Cardiac muscle cell (in vitro differentiated cells and primary cell): ENCODE measurements at places on chromosomes 13 and 19.

DNA sequence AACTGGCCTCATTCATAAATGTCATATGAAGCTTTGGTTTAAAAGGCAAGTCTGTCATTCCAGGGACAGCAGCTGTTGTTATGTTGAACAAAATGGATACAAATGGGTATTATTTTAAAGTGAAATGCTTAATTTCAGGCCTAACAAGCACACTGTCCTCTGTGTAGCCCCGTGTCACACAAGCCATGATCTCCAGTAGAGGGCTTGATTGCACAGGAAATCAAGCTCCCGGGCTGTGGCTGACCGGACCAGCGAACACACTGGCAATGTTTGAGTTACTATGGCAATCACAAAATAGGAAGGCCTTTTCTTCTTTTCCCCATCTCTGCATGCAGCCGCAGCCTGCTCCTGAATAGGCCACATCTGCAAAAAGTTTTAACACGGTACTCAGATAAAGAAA, 64.0 kb upstream of the GSX1 start:
- no peak overlapping the region for H3K4me3 ChIP-seq
- H3K36me3 ChIP-seq, result no peaks in the 10 kb centered on the region
- H3K27me3 ChIP-seq, result peaks cover 5% of the 10 kb centered on the region
- no peak overlapping the region for H3K27ac ChIP-seq
- no peak for DNase-seq

DNA sequence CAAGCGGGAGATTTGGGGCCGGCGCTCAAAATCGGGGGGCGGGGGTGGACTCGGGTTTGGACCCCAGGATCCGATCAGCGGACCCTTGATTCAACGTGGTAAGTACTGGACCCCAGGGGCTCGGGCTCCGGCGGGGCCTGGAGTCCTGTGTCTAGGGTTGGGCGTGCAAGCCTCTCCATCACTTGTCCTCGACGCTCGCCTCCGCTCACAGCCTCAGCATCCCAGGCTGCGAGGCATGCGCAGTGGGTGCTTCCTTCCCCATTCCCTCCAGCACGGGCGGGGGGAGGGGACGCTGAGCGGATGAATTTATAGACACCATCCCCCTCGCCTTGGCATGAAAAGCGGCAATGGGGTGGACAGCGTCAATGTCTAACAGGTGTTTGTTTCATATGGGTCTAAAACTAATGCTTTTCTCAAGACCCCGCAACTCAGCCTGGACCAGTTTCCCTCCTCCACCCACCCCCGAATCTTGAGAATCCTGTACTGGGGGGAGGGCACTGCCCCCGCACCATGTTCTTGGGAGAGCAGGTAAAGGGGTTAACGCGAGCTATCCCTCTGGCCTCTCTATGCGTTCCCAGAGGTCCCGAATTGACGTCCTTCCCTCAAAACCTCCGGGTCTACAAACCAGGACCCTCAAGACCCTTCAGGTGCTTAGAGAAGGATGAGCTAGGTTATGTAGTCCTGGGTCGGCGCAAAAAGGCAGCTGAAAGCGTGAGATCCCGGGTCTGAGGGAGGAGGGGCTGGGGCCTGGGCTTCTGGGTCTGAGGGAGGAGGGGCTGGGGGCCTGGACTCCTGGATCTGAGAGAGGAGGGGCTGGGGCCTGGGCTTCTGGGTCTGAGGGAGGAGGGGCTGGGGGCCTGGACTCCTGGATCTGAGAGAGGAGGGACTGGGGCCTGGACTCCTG, 579 bp downstream of the CPT1C start:
- H3K4me1 ChIP-seq, result peaks cover 4% of the 10 kb centered on the region
- DNase-seq, result peak; percentile 85
- H3K27me3 ChIP-seq, result no peaks in the 10 kb centered on the region
- peak overlapping the region; percentile 41 for H3K27ac ChIP-seq
- H3K36me3 ChIP-seq, result no peaks in the 10 kb centered on the region

DNA sequence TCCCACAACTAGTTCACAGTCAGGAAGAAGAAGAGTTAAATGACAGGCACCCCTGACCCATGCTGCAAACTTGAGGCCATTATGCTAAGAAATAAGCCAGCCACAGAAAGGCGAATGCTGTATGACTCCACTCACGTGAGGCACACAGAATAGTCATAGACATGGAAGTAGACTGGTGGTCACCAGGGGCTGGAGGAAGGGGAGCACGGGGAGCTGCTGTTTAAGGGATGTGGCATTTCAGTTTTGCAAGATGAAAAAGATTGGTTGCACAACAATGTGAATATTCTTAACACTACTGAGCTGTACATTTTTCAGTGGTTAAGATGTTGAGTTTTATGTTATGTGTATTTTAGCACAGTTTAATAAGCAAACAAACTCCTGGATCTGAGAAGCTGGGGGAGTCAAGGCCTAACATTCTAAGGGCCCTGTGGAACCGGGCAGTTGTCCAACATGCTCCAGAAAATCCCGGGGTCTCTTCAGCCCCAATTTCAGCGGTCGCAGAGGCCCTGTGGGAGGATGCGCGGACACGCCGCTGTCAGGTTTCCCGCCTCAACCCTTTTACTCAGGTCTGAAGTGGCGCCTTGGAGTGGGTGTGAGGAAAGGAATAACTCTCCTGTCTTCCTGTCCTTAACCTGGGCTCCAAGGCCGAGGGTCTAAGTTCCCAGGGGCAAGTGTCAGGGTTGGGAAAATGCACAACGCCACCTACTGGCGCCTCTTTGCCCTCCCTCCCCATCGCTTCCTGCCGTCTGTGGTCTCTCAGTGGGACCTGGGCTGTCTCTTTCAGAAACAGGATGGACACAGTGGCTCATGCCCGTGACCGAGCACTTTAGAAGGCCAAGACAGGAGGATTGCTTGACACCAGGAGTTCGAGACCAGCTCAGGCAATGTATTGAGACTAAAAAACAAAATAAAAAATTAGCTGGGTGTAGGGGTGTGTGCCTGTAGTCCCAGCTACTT, 4.4 kb upstream of the TMEM272 start:
- H3K4me3 ChIP-seq, result no peak overlapping the region
- DNase-seq, result peak; percentile 58
- no peaks in the 10 kb centered on the region for H3K36me3 ChIP-seq
- peaks cover 5% of the 10 kb centered on the region for H3K27me3 ChIP-seq

- DNase-seq, result no peak
- no peaks in the 10 kb centered on the region for H3K36me3 ChIP-seq
- no peaks in the 10 kb centered on the region for H3K4me1 ChIP-seq
- H3K27me3 ChIP-seq, result no peaks in the 10 kb centered on the region
Observed at GRCh38 chr13:47707414-47707813, 293.7 kb downstream of the SUCLA2 start.

DNA sequence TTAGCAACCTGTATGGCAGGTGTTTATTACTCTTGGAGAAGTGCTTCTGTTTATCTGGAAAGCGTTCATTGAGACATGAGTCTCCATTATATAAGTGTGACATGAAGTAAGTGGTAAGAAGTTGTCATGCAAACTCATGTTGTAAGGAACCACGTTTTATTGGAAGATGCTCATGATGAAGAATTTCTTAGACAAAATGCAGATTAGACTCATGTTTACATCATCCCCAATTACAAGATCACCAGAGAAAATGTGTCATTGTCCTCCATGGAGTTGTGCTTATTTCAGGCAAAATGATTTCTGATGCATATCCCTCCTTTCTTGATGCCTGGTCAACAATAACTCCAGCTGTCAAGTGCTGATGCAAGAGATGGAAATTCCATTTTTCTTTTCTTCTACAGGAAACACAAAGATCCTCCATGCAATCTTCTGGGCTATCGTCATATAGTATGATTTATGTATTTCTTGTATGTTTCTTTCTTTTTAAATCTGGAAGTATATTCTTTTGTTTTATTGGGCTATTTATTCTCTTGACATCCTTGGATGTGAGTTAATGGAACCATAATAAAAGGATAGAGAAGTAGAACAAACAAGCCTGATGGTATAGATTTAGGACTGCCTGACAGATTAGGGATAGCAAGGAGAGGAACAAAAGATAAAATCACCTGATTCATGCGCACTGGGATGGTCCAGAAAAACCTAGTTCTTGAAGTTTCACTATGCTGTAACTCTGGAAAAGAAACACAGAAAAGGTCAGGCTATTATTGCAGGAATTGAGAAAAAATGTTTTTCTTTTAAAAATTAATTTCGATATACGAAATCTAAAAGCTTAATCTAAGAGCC, 50.7 kb upstream of the DIAPH3 start:
- no peak for DNase-seq
- peaks cover 16% of the 10 kb centered on the region for H3K4me1 ChIP-seq
- no peaks in the 10 kb centered on the region for H3K36me3 ChIP-seq
- H3K27me3 ChIP-seq, result no peaks in the 10 kb centered on the region
- H3K27ac ChIP-seq, result no peak overlapping the region

DNA sequence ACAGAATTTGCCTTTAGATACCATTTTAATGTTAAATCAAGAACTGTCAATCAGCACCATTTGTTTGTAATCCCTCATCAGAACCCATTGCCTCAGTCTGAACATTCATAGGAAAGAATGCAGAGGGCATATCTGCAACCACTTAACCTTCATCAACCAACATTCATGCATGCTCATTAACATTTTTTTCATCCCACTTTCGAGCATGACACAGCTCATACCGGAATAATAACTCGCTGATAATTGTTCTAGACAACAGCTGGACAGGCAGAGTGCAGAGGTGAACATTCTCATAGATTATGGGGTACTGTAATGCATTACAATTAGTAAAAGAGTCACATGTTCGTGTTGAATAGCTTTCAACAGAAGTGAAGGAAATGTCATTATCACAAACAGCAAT, 216.8 kb downstream of the DIAPH3 start:
- no peak overlapping the region for H3K27ac ChIP-seq
- no peak overlapping the region for H3K4me3 ChIP-seq
- no peaks in the 10 kb centered on the region for H3K36me3 ChIP-seq
- no peaks in the 10 kb centered on the region for H3K4me1 ChIP-seq
- no peaks in the 10 kb centered on the region for H3K27me3 ChIP-seq
- DNase-seq, result peak; percentile 45

- no peak overlapping the region for H3K27ac ChIP-seq
Observed at GRCh38 chr13:62512194-62513141, 1096.8 kb upstream of the PCDH20 start.

GRCh38 chr13:41848435-41849255, 112.3 kb downstream of the VWA8 start:
- H3K36me3 ChIP-seq, result no peaks in the 10 kb centered on the region
- peak overlapping the region; percentile 74 for H3K27ac ChIP-seq
- no peaks in the 10 kb centered on the region for H3K27me3 ChIP-seq
- H3K4me1 ChIP-seq, result peaks cover 7% of the 10 kb centered on the region

GRCh38 chr13:19185865-19186645, 4.4 kb upstream of the TUBA3C start:
- no peaks in the 10 kb centered on the region for H3K36me3 ChIP-seq
- no peak for DNase-seq
- H3K4me1 ChIP-seq, result no peaks in the 10 kb centered on the region
- H3K4me3 ChIP-seq, result no peak overlapping the region

DNA sequence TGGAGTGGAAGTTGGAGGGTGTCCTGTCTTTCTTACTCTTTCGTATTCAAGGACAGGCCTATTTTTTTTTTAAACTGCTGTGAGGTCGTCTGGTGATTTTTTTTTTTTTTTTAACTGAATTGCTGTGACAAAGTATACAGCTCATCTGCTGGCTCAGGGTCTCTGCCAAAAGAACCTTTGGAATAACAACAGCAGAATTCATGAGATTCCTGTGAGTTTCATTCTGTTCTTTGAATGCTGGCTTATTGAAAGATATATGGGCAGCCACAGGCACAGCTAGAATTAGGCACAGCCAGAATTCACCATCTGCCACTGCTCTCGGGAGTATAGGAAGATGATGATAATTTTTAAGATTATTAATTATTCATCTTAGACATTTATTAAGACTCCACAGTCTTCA, 21.4 kb upstream of the FRY start:
- H3K4me3 ChIP-seq, result no peak overlapping the region
- no peaks in the 10 kb centered on the region for H3K36me3 ChIP-seq
- H3K27me3 ChIP-seq, result no peaks in the 10 kb centered on the region
- no peaks in the 10 kb centered on the region for H3K4me1 ChIP-seq

DNA sequence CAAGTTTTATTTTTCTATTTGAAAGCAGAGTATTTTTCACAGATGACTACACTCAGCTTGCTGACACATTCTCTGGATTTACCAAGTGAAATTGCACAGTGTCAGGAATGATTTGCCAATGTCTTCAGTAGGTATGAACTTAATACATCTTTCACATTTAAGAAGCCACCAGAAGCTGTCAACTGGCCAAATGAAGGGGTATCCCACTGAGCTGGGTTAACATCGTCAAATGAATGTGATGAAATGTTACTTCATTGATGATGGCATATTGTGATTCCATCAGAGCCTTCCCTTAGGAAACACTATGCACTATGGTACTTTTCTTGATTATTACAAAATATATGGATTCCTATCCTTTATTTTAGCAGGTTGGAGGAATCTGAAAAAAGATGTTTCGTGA, 592.3 kb downstream of the FGF9 start:
- H3K27ac ChIP-seq, result no peak overlapping the region
- DNase-seq, result no peak
- no peaks in the 10 kb centered on the region for H3K4me1 ChIP-seq
- no peak overlapping the region for H3K4me3 ChIP-seq
- no peaks in the 10 kb centered on the region for H3K36me3 ChIP-seq

- H3K4me1 ChIP-seq, result peaks cover 13% of the 10 kb centered on the region
- no peak overlapping the region for H3K27ac ChIP-seq
- H3K27me3 ChIP-seq, result no peaks in the 10 kb centered on the region
- no peaks in the 10 kb centered on the region for H3K36me3 ChIP-seq
- peak; percentile 69 for DNase-seq
- H3K4me3 ChIP-seq, result no peak overlapping the region
Observed at GRCh38 chr13:33276570-33276969, 9.0 kb downstream of the STARD13 start.

DNA sequence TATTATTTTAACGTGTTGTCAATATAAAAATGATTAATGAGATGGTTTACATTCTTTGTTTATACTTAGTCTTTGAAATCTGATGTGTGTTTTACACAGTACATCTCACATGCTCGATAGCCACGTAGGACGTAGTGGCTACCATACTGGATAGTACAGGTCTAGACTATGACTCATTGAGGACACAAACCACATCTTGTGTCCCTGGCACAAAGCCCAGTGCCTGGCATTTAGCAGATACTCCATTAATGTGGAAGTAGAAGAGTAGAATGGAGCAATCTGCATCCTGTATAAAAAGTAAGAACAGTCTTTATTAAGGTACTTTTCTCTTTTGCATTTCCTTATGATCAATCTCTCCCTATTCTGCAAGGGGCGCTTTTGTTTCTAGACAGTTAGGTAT, 49.0 kb upstream of the FRY start:
- no peak overlapping the region for H3K27ac ChIP-seq
- no peak overlapping the region for H3K4me3 ChIP-seq
- no peaks in the 10 kb centered on the region for H3K36me3 ChIP-seq
- no peaks in the 10 kb centered on the region for H3K4me1 ChIP-seq

- H3K27me3 ChIP-seq, result no peaks in the 10 kb centered on the region
- peak overlapping the region; percentile 26 for H3K27ac ChIP-seq
- H3K36me3 ChIP-seq, result peaks cover 29% of the 10 kb centered on the region
- no peaks in the 10 kb centered on the region for H3K4me1 ChIP-seq
- peak; percentile 90 for DNase-seq
Observed at GRCh38 chr13:44974056-44974793, 15.0 kb downstream of the NUFIP1 start.

DNA sequence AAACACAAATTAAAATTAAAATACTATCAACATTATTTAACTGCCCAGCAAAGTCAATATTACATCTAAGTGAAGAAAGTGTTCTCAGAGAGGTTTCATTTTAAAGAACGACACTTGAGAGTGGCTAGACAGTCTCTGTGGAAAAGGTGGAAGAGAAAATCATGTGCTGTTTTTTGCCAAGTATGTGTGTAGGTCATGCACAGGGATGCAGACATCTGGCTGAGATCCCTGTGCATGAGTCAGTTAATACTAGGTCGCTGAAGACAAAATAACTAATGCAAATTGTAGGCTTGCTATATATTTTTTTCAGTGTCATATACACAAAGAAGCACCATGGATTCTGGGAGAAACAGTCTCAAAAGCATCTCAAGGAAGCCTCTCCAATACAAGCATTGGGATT, 44.3 kb upstream of the ENOX1 start:
- no peaks in the 10 kb centered on the region for H3K27me3 ChIP-seq
- no peak for DNase-seq
- H3K4me3 ChIP-seq, result no peak overlapping the region
- no peak overlapping the region for H3K27ac ChIP-seq
